ENCODE measurements at places on chromosomes 2 and 18.

DNA sequence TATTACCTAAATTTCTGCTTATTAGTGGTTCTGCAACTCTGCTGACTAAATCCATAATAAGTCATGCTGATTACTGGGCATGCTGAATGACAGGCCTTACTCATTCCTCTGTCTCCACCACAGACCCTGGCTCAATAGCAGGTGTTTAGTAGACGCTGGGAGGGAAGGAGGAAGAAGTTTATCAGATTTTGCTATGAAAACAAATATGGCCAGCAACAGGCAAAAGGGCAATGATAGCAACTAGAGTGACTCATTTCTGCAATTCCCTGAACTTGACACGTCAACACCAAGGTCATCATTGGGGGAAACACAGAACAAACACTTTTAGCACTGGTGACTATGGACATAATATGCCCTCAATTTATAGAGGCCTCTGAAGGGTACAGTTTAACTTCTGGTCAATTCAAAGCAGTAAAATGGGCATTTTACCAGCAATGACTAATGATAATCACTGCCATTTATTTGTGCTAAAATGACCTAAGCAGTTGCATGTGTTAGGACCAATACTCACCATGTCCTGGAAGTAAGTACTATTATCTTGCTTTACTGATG, 35.2 kb downstream of the TMEM163 start:
- no peak for DNase-seq

DNA sequence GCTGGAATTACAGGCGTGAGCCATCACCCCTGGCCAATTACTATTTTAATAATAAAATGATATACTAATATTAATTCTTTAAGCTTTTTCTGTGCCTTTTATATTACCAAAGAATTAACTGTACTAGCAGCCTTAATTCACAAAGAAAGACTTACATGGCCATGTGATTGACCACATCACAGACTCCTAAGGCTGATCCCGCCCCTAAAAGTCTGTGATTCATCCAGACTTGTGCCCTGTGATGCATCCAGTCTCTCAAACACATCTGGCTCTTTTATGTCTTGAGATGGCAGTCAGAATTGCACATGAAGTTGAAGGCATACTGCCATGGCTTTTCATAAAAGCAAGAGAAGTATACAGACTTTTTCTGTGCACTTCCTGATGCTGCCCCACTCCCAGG, 91.7 kb downstream of the DTNA start:
- no peak for DNase-seq

- DNase-seq: no peak
Observed at GRCh38 chr2:102206666-102207341, 20.0 kb downstream of the IL1RL2 start.

DNA sequence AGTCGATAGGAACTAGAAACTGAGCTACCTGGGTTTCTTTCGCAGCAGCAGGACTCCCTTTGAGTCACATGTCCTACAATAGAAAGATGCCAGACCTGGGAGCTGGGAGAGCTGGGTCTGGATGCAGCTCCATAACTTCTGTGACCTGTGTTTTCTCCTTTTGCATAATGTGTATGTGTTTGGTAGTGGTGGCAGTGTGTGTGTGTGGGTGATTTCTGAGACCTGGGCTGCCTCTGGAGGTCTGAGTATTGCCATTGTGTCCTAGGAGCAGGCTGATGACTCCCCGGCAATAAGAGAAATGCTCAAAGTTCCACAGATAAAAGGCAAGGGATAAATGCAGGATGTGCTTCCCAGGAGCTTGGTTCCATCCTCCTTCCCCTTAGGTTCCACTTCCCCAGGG, 6.4 kb downstream of the WNT10A start:
- no peak for DNase-seq

Measured in AG09319 (cell line).